ENCODE measurements at places on chromosomes 5 and 9.

- DNase-seq, result no peak
Measured at GRCh38 chr5:33772380-33772897, 119.4 kb downstream of the ADAMTS12 start.

DNA sequence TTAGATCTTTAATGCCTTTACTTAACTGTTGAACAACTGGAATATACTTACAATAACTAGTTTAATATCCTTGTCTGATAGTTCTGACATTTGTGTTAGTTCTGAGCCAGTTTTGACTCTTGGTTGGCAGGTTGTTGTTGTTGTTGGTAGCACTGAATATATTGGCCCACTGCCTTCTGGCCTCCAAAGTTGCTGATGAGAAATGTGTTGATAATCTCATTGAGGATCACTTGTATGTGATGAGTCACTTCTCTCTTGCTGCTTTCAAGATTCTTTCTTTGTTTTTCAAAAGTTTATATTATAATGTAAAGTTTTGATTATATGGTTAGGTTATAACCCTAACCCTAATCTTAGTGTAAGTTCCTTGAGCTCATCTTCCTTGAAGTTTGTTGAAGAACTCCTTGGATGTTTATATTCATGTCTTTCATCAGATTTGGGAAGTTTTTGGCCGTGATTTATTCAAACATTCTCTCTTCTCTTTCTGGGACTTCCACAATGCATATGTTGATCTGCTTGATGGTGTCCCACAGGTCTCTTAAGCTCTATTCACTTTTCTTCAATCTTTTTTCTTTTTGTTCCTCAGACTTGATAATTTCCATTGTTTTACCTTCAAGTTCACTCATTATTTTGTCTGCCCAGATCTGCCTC is 149.7 kb downstream of the FGF18 start:
- DNase-seq, result no peak

- DNase-seq, result no peak
Measured at GRCh38 chr9:10041726-10042229, 571.0 kb downstream of the PTPRD start.

GRCh38 chr9:89951675-89952074 is 346.9 kb downstream of the GADD45G start:
- no peak for DNase-seq

DNA sequence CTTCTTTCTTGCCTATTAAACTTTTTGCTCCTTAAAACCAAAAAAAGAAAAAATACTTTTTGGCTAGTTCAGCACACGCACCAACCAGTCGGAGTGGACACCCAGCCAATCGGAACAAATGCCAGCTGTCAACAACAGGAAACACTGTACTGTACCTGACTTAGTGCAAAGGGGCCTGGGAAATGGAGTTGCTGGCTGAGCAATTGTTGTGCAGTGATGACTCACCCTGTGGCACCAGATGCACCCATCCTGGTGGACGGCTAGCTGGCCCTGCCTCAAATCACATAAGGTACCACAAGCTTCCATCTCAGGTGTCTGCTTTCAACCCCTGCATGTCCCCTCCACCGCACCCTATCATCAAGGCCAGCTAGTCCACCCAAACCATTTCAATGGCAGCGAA is 20.9 kb downstream of the FOXE1 start:
- no peak for DNase-seq

- peak; percentile 8 for DNase-seq
Measured at GRCh38 chr9:107137495-107138202, 145.4 kb upstream of the RAD23B start.

GRCh38 chr9:17613758-17614157 is 34.9 kb downstream of the SH3GL2 start:
- DNase-seq, result peak; percentile 56

DNA sequence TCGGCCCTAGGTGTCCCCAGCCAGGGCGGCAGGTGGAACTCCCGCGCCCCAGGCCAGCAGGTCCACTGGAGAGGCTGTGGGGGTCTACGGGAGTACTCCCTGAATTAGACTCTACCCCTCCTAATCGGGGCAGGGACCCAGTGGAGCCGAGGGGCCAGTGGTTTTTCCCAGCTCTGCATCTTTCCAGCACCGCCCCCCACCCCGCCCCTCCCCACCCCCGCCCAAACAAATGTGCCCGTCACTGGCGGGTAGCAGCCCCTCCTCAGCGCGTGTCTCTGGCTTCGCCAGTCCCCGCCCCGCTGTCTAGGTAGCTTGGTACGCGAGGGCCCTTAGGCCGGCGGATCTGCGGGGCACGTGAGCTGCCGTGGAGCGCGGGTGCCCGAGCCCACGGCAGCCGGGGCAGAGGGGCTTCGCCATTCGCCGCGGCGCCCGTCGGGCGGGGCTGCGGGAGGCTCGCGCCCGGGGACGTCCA is 7.0 kb downstream of the UNC5A start:
- peak; percentile 63 for DNase-seq

- DNase-seq, result no peak
Measured at GRCh38 chr5:102547141-102548035, 48.6 kb upstream of the SLCO6A1 start.

DNA sequence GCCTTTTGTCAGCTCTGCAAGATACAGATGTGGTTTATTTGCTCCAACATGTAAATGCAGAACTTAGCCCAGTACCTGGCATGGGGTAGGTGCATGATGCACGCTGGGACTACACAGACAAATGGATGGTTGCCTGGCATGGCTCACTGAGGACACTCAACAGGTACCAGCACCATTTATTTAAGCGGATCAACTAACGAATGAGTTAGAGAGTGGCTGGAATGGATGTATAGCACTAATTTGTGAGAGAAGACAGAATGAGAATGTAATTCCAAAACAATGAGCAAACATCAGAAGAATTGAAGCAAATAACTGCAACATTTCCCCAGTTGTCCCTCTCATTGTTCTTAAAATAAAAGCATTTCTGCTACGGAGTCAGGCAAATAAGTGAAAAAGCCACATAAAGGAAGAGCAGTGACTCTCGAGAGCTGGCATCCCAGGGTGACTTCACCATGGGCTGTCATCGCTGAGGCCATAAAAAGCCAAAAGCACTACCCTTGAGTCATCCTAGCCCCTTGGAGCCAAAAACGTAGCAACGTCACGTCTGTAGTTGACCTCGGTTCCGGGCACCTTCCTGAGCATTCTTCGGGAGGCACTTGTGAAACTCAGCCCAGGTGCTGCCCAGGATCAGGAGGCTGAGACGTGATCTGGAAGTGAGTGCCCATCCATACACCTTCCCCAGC is 290.3 kb downstream of the NSG2 start:
- DNase-seq, result no peak

GRCh38 chr5:76723906-76724305 is 8.0 kb downstream of the F2R start:
- DNase-seq, result no peak

DNA sequence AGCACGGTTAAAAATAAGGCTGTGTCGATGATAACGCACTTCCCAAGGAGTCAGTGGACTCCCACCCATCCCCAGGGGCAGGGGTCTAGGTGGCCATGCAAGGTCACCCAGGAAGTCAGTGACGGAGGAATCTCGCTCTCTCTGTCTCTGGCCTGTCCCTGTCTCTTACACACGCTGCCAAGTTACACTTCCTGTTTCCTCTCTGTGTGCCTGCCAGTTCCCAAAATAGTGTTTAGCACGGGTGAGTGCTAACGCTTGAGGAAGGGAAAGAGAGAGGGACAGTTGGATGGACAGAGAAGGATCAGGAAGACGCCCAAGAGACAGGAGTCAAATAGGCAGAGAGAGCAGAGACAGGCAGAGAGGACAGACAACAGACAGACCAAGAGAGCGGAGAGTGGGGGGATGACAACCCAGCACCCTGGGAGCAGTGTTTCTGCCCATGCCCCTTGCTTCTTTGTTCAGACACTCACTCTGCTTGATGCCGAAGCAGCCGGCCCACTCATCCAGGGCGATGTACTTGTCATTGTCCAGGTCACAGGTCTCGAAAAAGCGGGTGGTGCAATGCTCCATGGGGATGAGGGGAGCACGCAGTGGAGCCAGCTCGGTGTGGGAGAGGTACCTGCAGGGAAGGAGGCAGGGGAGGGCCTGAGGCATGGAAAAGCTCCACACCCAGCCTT is 23.0 kb downstream of the SPARC start:
- DNase-seq, result no peak

GRCh38 chr5:172910828-172911627 is 48.2 kb upstream of the RPL26L1 start:
- no peak for DNase-seq

DNA sequence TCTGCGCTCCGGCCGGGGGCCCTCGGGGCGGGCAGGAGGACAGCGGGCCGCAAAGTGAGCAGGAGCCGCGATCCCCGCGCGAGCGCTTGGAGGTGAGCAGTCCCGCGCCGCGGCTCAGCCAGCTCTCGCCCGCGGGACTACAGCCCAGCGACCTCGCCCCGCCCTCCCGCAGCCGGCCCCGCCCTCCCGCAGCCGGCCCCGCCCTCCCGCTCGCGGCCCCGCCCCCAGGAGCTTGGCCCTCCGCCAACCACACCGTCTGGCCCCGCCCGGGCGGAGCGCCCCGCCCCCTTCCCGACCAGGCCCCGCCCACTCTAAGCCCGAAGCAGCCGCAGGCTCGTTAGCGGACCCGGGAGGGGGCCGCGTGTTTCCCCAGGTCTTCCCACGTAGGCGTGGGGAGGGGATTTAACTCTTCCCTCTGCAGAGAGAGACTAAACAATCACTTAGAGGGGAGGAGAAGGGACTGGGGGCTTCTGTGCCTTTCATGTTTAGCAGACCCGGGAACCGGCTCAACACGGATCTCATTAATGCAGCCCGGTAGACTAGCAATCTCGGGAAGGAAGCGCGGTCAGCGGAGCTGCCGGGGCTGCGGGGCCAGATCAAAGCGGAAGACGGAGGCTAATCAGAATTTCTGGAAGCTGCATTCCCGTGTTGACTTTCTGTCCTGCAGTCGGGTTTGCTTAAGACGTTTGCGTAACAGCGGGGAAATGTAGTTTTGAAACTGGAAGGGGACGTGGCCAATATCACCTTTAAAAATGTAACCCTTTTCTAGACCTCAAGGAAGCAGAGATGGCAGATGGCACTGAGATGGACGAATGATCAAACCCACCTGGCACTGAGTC is at the start of gene MYO10:
Gene MYO10 (minus strand): TSS at position 139 of the 839 bp plus-strand sequence. CDS start 480 bp downstream, outside the sequence.
- DNase-seq, result peak; percentile 91

DNA sequence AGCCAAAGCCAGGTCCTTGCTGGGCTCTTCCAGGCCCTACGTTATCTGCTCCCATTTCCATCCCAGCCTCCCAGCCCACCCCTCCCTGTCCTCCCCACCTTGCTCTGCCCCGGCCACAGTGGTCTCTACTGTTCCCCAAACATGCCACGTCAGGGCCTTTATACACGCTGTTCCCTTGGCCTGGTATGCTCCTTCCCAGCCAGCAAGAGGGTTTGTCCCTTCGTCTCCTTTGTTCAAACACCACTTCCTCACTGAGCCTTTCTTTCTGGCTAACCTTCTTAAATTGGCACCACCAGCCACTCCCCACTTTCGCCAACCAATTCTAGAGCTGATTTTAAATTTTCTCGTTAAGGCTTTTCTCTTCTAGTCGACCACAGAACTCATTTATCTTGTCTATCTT is 9.8 kb downstream of the SH2D3C start:
- DNase-seq, result no peak

GRCh38 chr5:131262953-131263541 is 806 bp upstream of the CDC42SE2 start:
- DNase-seq, result no peak

- DNase-seq, result no peak
Measured at GRCh38 chr9:132722564-132723065, 52.4 kb downstream of the GTF3C4 start.

DNA sequence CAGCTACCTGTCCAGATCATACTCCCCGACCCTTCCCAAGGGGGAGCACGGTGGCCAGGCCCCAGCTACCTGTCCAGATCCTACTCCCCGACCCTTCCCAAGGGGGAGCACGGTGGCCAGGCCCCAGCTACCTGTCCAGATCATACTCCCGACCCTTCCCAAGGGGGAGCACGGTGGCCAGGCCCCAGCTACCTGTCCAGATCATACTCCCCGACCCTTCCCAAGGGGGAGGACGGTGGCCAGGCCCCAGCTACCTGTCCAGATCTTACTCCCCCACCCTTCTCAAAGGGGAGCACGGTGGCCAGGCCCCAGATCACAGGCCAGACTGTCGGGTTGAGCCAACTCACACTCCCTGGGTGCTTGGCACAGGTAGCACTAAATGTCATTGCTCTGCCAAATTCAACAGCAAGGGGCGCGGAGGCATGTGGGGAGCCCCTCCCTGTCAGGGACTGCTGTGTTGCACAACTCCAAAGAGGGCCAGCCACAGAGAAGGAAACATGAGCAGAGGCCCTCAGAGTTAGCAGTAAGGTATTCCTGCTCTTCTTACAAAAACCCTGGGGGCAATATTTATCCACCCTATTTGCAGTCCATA is 136.9 kb downstream of the OLFM1 start:
- DNase-seq, result no peak

DNA sequence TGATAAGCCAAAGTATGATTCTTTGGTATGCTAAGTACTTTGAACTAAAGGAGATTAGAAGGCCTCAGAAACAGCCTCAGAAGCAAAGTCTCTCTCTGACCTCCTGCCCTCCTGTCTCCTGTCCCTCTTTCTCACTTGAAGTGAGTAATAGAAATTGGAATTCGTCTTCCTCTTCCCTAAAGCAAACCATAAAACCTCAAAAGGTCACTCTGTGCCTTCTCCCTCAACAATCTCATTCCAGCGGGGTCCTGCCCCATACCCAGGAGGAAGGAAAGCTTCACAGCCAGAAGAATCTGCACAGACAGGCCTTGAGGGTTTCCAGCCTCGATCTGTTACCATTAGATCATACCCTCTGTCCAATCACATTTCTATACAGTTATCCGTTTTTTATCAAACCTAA is 87.8 kb downstream of the HAPLN1 start:
- DNase-seq, result no peak

GRCh38 chr9:112894041-112894440 is 3.4 kb upstream of the SLC46A2 start:
- no peak for DNase-seq

DNA sequence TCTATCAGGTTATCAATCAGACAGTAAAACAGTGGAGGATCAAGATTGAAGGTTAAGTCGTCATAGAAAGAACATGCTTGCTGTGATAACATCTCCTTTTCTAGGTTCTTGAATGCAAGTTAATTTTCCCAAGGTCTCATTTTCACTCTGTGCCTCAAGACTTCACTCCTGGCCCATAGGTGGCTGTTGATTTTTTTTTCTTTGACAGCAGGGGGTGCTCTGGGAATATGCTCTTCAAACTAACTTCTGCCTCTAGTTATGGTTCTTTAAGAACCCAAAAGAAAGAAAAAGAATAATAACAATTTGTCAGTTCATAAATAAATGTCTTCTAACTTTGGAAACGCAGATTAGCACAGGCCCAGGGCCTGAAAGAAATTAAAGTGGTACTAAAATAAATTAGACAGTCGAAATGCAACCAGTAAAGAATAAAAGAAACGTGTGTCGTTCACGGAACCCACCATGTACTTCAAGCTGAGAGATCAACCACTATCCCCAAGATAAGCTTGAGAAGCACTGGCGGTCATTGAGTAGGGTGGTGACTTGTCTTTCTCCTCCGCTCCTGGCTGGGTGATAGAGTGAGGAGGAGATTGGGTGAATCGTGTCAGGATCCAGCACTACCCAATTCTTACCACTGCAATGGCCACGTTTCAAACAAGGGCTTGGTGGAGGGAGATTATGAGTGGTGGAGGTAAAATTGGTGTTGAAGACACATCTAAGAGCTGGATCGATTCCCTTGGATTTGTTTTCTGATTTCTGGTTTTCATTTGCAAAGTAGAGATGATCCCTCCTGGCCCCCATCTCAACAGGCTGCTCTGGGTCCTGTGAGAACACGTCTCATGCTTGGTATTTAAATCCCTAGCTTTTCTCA is 93.4 kb upstream of the IRX4 start:
- DNase-seq, result no peak

Data from NCI-H774 (cell line).